Bone marrow (tissue), 2 donors: ENCODE measurements at places on chromosomes 2 and 18.

DNA sequence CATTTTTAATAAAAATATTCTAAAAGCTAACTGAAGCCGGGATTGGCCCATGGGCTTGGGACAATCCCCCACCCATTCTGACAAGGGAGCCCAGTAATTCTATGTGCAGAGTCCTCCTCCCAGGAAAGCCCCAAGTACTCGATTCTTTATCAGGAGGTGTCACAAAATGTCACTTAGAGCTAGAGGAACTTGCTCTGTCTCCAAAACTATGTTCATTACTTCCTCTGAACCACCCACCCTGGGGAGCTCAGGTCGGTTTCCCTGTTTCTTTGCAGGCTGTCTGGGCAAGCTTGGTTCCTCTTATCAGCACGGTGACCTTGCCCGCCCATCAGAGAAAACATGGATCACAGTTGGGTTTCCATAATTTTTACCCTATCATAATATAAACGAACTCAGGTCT is 430.6 kb upstream of the ID2 start:
- DNase-seq: peak; percentile 67

DNA sequence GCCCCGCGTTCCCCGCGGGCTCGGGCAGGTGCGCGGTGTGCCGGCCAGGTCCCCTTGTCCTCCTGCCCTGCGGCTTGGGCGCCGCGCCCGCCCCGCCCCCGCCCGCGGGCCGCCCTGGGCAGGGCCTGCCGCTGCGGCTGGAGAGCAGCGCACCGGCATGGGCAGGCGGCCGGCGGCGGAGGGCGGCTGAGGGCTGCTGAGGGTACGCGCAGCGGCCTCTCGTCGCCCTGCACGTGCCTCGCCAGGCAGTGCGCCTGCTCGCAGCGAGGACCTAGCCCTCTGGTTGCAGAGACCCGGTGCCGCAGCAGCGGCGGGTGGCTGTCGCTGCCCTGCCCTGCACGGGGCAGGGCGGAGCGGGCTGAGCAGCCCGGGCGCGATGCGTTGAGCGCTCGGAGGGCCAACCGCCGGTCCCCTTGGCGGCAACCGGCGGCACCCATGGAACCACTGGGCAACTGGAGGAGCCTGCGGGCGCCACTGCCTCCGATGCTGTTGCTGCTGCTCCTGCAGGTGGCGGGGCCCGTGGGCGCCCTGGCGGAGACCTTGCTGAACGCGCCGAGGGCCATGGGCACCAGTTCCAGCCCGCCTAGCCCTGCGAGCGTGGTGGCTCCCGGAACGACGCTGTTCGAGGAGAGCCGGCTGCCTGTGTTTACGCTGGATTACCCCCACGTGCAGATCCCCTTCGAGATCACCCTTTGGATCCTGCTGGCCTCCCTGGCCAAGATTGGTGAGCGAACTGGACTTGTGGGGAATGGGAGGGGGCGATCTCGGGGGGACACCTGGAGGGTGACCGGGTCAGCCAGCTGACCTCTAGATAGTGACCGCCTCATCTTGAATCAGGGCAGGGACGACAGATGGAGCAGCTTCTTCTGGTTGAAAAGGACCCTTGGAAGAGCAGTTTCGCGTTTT is at the start of gene SLC9A2:
TSS of gene SLC9A2 (plus strand) at position 140 of the 906 bp plus-strand sequence. CDS start at position 436, 296 bp downstream.
- DNase-seq: no peak

GRCh38 chr2:179341152-179341866 is 76.7 kb upstream of the SESTD1 start:
- DNase-seq: no peak

DNA sequence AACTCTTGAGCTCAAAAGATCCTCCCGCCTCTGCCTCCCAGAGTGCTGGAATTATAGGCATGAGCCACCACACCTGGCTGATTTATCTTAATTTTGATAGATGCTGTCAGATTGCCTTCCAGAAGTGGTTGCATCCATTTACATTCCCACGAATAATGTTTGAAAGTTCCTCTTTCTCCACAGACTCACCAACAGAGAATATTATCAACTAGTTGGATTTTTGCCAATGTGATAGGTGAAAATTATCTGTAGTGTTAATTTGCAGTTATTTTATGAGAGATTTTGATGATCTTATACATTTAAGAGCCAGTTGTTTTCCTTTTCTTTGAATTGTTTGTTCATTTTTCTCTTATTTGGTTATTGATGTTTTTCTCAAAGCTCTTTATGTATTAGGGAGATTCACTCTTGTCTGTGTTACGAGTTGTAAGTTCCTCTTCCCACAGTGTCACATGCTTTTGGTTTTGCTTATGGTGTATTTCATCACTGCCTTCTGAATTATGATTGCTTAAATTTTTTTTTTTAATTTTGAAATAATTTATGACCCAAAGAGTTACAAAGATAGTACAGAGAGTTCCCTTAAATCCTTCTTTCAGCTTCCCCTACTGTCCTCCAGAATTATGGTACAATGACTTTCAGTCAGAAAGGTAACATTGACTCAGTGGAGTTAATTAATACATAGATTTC is 20.7 kb upstream of the NT5DC4 start:
- peak; percentile 73 for DNase-seq

DNA sequence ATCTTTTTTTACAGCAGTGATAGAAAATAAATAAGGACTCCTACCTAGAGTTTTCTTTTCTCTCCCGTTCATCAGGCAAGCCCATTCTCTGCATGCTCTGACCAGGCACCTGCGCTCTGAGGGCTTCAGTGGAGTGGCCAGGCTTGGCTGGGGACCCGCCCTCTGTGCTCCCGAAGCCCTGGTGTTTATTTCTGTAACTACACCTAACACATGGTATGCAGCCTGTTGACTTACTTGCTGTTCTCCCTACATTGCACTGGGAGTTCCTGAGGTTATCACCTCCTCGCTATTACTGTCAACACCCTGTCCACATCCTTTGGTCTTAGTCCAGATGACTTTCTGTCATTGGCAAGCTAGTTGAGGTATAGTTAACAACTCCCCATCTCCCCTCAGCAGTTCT is 317.7 kb downstream of the LPIN1 start:
- DNase-seq: no peak
